ENCODE measurements at places on chromosomes 2 and 18. TPM values are rescaled to one million over a fixed set of nuclear protein-coding genes. Genes with fewer than 3 reads are reported as not detected.

Gene MAP3K2
- total RNA-seq, result 37.9 TPM

Gene EPAS1
- total RNA-seq, result 3.7 TPM

Gene ANKRD30B
- 3.3 TPM for total RNA-seq

Gene COPS8
- total RNA-seq, result 148 TPM

Gene R3HDM1
- total RNA-seq, result 93.8 TPM

Gene SETBP1
- 34.2 TPM for total RNA-seq

Gene ADGRF3
- total RNA-seq, result under 0.01 TPM

All from frontal cortex (tissue), 4 donors.